LHCN-M2 (cell line): ENCODE measurements at places on chromosomes 2 and 18. TPM values are rescaled to one million over a fixed set of nuclear protein-coding genes. Genes with fewer than 3 reads are reported as not detected.

GREB1 gene
- total RNA-seq = 0.38 and 0.57 TPM in 2 replicates

TEX44 gene
- not detected in 2 replicates for total RNA-seq

PCARE gene
- not detected in 2 replicates for total RNA-seq

- no peak for DNase-seq
These were observed 128.8 kb upstream of the SLC1A4 start for GRCh38 chr2:64860276-64860885.

DNA sequence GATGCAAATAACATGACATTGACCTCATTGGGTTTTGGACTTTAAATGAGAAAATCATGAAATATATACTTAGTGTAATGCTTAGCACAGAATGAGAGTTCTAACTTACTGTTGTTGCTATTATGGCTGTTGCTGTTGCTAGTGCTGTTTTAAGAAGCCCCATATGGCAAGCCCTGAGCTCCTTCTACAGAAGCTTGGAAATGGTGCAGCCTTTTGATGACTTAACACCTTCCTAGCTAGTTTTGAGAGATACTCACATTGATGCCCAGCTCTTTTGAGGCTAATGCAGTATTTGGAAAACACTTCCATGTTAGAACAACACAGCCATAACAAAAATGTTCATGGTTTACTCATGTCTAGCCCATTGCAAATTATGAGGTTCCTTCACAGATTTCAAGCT, 30.9 kb downstream of the OSR1 start:
- DNase-seq = no peak

GRCh38 chr2:116142644-116143227, 1671.8 kb upstream of the DDX18 start:
- no peak for DNase-seq

GRCh38 chr2:232026910-232027309, 65.4 kb downstream of the DIS3L2 start:
- DNase-seq = no peak

GRCh38 chr2:953975-954686, 3.5 kb downstream of the SNTG2 start:
- DNase-seq = peak; percentile 2

SPATA3 gene
- not detected in 2 replicates for total RNA-seq

DNA sequence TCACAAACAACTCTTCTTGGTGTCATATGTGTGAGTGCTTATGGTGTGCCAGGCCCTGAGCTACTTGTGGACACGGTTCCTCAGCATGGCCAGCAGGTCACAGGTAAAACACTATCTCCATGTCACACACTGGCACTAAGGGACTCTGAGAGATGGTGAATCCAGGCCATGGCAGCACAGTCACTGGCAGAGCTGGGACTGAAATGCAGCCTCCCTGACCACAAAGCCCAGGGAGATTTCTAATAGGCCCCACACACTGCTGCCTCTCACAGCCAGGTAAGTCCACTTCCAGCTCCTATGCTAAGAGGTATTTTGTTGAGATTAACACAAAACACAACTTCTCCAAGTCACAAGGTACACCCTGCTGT, 92.0 kb downstream of the ACTR2 start:
- DNase-seq = no peak

DNA sequence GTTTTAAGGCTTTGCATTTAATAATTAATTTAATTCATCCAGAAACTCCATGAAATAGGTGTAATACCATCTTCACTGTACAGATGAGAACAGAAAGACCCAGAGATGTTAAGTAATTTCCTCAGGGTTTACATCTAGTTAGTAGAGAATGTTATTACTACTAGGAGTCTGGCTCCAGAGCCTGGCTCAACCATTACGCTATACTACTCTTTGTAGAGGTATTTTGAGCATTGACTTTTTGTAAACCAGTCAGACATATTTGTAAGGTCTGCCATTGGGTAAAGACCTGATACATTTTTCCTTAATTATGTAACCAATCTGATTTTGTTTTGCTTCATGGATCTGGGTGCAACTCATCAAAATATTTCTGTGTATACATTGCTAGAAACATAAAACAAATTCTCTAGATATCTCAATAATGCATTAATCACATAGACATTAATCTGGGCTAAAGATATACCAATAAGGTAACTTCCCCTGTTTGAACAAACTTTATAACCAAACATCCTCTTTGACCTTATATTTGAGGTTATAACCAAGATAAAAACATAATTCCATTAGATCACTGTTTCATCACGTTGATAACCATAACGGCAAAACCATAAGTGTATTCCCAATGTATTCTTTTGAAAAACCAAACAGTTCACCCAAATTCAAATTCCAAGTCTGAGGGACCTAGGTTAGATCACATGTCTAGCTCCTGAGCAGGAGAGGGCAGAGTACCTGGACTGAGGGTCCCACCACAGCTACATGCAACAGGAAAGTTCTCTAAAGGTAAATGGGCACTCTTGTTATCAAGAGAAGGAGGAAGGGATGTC, 135.0 kb downstream of the IKZF2 start:
- DNase-seq = no peak

ASXL2 gene
- 8.7 and 13.7 TPM in 2 replicates for total RNA-seq

DNA sequence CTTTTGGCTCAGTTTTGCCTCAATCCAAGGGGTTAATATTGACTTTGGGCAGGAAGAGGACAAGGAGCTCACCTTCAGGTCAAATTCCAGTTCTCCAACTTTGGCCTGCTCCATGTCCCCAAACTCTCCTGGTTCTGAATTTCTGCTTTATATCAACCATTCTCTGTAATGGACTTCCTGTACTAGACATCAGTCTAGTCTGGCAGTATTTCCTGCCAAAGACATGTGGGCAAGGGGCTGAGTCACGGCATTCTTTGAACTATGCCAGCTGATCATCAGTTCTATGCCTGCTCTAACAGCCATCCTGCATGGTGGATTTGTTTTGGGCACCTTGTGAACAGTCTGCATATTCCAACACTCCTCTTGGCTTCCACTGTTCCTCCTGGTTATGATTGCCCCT, 199.4 kb downstream of the ZEB2 start:
- peak; percentile 86 for DNase-seq

DNA sequence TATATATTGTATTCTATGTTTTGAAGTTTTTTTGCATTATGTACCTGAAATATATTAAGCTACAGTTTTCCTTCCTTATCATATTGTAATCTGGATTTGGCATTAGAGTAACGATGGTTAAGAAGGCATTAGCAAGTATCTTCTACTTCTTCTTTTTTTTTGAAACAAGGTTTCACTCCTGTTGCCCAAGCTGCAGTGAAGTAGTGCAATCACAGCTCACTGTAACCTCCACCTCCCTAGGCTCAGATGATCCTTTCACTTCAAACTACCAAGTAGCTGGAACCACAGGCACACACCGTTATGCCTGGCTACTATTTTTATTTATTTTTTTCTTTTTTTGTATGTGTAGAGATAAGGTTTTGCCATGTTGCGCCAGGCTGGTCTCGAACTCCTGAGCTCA, 201.1 kb downstream of the ZNF804A start:
- DNase-seq = no peak

DNA sequence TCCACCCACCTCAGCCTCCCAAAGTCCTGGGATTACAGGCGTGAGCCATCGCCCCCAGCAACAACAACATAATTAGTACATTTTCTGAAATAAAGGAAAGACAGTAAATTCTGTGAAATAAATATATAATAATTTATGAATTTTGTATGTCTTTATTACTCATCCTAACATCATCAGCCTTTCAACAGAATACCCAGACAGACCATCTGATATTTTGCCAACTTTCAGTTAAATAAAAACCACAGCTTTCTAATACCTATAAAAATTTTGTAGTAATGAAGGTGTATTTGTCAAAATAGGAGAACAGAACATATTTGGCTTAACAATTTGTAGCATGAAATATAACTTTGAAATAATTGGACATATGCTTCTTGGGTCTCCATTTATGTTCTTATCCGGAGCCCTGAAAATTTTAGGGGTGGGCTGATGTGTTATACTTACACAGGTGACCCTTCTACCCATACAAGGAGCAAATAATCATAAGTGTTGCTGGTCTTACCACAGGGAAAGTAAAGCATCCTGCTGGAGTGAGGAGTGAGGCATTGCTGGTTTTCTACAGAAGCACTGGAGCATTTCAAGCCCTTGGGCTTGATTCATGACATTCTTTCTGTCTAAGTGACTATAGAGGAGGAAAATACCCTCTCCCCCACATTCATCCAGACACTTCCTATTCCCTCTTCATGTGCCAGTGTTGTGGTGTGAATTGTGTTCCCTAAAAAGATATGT, 99.3 kb downstream of the SPOPL start:
- DNase-seq = peak; percentile 19

DNA sequence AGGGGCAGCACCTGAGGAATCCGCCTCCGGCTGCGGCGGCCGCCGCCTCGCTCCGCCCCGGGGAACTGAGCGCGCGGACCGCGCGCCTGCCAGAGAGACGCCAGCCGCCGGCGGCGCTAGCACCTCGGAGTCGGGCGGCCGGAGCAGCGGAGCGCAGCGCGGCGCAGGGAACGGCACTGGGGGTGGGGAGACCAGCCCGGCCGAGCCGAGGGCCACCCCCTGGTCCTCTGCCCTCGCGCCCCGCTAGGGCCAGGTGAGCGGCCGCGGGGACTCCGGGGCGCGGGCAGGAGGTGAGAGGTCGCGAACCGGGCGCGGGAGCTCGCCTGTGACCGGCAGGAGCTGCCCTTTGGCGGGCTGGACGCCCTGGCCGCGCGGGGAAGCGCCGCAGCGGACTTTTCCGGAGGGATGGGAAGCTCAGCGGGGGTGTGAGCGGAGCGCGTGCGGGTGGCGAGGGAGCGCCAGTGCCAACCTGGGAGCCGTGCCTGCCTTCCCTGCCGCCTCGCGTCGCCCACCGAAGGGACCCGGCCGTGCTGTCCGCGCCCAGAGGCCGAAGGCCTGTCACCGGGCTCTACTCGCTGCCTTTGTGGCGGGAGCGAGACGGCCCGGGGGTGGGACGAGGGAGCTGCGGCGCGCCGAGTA, at the start of gene GREB1L:
Gene GREB1L (plus strand): TSS at position 92 of the 639 bp plus-strand sequence. CDS start 141,287 bp downstream, outside the sequence.
- peak; percentile 71 for DNase-seq
